ENCODE measurements at places on chromosomes 2 and 18.

DNA sequence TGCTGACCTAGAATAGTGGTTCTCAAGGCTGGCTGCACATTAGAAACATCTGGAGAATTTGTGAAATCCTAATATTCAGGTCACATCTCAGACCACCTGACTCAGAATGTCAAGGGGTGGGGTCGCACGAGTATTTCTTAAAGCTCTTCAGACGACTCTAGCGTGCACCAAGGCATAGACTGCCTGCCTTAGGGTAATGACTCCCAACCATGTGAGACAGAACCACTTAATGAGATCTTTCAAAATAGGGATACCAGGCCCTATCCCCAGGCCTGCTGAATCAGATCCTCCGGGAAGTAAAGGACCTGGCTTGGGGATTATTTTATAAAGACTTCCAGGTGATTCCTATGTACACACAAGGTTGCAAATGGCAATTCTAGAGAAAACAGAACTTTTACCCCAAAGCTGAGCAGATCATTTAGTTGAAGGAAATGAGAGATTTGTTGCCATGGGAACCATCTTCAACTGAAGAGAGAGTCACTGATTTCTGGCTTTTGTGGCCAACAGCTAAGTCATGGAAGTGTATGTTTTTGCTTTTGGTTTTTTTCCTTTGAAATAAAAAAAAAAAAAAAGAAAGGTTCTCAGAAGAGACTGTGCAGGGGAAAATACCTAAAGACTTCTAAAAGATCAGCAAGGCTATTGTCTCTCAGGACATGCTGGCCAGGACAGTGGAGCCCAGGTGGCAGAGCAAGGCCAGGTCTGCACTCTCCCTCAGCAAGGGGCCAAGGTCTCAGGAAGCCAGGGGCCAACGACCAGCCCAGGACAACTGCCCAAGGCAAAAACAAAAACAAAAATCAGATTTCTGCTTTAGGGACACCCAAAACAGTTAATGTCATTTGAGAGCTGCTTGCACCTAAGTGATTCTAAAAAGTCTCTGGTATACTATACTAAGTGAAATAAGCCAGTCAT is 15.3 kb upstream of the LOXHD1 start:
- no peak for DNase-seq

DNA sequence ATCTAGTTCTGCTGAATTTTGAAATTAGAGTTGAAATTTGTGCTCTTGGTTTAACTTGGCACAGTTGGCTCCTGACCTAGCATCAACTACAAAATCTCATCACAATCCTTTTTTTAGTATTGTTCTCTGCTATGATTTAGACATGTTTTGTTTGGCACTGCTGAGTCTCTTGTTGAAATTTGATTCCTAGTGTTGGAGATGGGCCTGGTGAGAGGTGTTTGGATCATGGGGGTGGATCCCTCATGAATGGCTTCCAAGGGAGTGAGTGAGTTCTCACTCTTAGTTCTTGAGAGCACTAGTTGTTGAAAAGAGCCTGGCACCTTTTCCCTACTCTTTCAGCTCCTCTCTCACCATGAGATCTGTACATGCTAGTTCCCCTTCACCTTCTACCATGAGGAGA is 605.6 kb upstream of the SLC39A10 start:
- no peak for DNase-seq

GRCh38 chr18:50654658-50655550 is 95.0 kb downstream of the MAPK4 start:
- DNase-seq: no peak

DNA sequence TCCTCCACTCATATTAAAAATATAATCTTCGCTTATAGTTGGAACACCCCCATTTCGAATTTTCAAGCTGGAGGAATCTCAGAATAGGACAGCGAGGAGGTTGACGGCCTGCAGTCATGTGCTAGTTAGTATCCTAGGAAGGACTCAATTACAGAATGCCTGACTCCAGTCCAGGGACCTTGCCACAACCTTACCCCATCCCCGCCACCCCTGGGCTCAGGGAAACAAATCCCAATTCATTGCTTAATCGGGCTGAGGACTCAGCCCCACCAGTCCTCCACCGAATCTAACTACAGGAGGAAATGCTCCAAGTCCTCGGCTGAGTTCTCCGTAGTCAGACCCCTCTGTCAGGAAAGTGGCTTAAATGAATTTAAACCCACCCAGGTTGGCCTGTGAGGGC is 31.7 kb upstream of the ZBTB7C start:
- no peak for DNase-seq

DNA sequence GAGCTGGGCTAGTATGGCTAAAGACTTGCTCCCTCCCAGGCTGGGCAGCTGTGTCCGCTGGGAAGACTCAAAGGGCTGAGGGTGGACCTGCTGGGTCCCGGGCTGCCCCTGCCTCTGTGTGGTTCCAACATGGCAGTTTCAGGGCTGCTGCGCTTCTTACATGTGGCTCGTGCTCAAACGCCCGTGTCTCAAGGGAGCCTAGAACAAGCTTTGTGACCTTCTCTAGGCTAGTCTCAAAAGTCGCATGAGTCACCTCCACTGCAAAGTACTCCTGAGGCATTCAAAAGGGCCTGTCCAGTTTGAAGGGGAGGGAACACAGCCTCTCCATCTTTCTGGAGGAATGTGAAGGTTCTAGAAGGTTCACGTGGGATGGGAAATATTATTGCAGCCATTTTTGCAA is 44.7 kb upstream of the RAB31 start:
- no peak for DNase-seq
